ENCODE measurements at places on chromosomes 1 and 21.
A peak's percentile ranks its signal among the peaks of the same experiment; 100 is the strongest.

GRCh38 chr1:162380061-162380846, 1.3 kb upstream of the C1orf226 start:
- no peak for DNase-seq

DNA sequence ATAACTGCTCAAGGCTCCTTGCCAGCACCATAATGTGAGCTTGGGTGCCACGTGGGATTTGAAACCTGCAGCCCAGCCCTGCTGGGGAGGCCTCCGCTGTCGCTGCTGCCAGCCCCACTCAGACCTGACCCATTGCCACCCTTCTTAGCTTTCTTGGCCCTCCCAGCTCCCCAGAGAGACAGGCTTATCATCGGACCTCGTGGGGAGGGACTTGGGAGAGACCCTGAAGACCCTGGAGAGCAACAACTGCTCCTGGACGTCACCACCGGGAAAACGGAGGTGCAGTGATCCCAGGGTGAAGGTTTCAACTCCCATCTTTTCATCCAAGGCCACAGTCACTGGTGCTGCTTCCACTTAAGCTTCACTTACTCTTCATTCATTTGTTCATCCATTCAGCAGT, 596.1 kb downstream of the PTPRU start:
- no peak for DNase-seq

- no peak for DNase-seq
Observed at GRCh38 chr1:55988963-55989452, 590.4 kb downstream of the PLPP3 start.

GRCh38 chr1:74005533-74005932, 192.4 kb downstream of the LRRIQ3 start:
- no peak for DNase-seq

DNA sequence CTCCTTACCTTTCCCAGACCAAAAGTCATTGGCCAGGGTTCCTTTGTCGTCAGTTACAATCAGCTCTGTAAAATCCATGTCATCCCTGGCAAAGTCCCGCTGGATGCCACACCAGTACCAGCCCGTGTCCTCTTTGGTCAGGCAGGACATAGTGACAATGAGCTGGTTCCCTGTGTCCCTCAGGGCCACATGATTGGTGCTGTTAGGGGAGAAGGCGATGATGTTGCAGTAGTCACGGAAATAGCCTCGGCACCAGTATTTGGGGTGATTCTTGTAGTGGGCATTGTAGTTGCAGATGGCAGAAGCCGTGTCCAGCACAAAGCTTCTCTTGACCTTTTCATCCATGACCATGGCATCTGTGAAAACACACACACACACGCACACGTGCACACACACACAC, 14.8 kb downstream of the ADORA3 start:
- DNase-seq = no peak

GRCh38 chr1:192147221-192147620, 11.0 kb upstream of the RGS18 start:
- no peak for DNase-seq

DNA sequence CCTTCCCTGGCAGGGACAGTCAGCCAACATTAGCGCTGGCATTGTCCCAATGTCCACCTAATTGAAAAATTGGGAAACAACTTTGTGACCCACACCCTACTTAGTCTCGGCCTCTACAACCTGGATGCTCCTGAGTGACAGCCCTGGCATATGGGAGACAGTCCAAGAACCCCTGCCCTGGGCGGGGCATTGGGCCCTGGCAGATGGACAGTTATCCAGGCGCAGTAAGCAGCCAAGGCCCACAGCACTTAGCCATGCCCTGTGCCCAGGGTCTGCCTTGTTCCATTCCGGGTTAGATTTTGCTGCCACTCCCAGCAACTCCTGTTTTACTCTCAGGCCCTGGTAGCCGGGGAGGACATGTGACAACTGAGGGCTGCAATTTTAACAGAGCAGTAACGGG, 50.3 kb downstream of the NFASC start:
- DNase-seq = no peak

GRCh38 chr1:240586006-240586405, 25.9 kb downstream of the GREM2 start:
- no peak for DNase-seq

DNA sequence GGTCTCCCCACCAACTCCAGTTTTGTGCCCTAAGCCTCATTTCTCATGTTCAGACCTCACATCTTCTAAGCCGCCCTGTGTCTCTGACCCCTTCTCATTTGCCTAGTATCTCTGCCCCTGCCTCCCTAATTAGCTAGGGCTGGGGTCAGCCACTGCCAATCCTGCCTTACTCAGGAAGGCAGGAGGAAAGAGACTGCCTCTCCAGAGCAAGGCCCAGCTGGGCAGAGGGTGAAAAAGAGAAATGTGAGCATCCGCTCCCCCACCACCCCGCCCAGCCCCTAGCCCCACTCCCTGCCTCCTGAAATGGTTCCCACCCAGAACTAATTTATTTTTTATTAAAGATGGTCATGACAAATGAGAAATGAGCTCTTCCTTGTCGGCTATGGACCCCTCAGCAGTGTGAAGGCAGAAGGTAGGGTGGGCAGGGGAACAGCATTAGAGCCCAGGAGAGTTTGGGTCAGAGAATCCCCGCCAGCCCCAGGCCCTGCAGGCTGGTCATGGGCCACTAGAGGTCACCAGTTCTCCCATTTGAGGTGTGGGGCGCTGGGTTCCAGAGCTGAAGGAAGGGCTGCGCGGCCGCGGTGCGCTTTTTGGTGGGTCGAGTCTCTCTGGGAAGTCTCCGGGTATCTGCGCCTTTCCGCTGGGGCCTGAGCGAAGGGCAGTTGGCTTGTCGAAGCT, 11.5 kb downstream of the ADAMTSL4 start:
- DNase-seq = no peak

DNA sequence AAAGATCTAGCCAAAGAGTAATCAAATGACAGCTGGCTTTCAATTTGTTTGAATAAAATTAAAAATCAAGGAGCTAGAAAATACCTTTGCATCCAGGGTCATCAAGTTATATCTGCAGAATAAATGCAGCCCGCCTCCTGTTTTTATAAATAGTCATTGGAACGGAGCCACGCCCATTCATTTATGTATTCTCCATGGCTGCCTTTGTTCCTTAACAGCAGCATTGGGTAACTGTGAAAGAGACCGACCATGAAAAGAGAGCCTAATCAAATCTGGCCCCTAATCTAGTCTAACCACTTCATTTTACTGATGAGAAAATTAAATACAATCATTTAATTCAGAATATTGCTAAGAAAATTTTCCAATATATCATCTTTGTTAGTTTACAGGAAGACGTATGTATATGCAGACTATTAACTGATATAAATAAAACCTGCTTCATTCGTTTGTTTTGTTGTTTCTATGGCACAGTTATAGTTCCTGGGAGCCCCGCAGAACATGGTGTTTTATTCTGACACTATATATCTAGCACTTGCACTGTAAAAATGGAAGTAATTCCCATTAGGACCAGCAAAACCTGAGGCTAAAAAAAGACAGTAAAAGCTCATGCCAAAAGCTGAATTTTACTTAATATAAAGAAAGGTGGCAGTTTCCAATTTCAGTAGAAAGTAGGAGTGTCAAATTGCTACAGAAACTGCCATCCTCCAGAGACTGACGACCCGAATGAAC, 111.8 kb upstream of the PALMD start:
- no peak for DNase-seq

DNA sequence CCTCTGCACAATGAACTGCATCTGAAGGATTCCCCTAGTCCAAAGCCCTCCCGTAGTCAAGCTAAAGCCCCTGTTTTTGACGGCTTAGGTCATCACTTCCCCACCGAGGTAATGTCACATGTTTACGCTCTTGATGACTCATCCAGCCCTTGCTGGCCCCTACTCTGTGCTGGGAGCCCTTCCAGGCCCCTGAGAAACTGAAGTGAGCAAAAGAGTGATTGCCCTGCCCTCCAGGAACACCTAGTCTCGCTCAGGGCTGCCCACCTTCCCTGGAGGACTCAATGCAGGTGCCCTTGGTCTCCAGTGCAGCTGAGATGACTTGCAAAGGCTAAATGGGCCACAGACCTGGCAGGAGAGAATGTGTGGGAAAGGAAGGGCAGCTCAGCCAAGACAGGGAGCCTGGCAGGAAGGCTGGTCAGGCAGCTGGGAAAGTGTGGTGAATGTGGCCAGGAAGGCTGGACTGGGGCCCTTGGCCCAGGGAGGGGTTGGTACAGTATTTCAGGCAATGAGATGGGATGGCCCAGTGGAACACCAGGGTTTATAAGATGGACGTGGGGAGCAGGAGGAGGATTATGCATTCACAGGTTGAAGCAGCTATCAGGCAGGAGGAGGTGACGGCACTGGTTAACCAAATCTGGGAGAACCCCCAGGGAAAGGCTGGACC, 345.6 kb downstream of the NPHP4 start:
- no peak for DNase-seq

DNA sequence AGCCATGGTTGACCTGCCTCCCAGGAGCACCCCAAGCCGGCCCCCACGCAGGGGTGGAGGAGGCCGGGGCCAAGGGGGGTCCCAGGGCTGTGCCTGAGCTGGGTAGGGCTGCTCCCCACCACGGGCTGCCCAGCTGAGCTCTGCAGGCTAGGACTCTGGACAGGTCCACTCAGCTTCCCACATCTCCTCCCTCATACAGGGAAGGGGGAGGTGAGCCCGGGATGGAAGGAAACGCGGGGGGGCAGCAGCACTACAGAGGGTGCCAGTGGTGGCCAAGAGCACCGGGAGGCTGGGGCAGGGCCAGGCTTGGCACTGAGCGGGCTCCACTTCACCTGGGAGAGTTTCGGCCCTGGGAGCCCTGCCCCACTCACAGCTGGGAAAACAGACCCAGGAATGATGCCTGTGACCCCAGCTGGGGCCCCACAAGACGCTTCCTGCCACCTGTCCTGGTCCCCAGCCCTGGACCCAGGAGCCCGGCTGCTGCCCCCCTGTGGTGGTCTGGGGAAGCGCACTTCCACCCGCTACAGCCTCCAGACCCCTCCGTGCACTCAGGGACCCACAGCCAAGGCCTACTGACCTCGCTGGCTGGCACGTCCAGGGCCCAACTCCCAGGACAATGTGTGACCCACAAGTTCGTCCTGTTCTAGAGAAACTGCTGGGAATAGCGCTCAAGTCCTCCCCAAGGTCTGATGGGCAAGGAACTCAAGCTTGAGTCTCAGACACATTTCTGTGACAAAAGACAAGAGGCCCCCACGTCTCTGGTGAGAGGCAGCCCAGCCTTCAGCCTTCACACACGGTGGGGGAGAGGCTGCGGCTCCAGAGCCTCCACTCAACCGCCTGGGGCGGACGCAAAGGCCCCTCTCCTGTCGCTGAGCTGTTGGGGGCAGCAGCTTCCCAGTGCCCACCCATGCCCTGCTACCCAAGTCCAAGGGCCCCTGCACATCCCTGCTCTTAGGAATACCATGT, 3.0 kb downstream of the AURKAIP1 start:
- peak; percentile 74 for DNase-seq

- DNase-seq = no peak
Observed at GRCh38 chr1:240582953-240583352, 29.0 kb downstream of the GREM2 start.

DNA sequence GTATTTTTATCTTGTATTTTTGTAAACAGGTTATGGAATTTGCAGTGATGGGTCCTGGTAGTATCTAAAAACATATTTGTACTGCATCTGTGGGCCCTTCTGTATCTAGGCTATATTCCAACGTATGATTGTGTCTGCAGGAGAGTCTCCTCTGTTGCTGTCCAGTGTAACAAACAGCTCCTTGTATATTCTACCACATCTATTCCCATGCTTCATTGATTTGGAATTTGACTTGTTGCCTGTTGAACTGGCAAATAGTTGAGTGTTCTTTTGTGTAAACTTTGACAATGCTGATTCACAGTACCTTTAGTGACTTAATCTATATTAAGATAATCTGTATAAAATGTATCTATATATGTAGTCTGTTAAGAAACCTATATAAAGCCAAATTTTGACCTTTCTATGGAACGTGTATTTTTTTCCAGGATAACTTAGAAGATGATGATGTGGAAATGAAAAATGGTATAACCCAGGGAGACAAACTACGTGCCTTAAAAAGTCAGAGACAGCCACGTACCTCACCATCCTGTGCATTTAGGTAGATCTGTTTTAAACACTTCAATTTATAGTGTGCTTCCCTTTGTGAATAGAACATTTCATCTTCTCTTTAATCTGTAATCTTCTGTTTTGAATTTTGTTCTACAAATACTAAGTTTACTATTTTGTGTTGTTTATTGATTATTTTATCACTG, 43.4 kb upstream of the GPR88 start:
- no peak for DNase-seq

GRCh38 chr1:119866451-119866850, 29.9 kb downstream of the ADAM30 start:
- no peak for DNase-seq

DNA sequence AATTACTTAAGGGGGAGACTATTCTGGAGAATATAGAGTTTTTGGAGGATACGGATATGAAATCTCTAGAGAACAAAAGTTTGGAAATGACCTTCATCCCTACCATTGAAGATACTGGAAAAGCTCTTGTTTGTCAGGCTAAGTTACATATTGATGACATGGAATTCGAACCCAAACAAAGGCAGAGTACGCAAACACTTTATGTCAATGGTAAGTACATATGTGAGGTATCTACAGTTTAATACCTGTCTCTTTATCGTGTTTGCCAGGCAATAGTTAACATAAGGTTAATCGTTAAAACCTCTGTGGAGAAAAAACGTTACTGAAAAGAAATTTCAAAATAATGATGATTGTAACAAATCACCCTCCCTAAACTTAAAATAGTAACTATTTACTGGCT, 11.8 kb downstream of the VCAM1 start:
- DNase-seq = no peak

GRCh38 chr1:206911064-206911663, 10.6 kb downstream of the FCMR start:
- DNase-seq = no peak

- no peak for DNase-seq
Observed at GRCh38 chr1:227422581-227422980, 104.3 kb upstream of the CDC42BPA start.

- DNase-seq = no peak
Observed at GRCh38 chr1:178713259-178713658, 11.8 kb upstream of the RALGPS2 start.

DNA sequence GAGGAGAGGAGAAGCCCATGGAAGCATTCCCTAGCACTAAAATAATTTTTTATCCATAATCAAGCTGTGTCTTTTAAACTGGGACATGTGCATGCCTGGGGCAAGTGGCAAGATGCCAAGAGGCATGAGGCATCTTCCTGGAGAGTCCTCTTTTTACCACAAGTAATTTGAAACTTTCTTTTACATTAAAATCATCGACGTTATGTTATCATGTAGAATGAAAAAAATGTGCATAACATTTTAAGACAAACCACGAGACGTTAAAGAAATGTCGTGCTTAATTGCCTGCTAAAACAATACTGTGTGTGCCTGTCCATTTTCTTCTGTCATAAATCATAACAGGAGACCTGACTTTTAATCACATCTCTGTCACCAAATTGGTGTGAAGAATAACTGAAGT, 1.5 kb downstream of the STYXL2 start:
- DNase-seq = no peak

Measured in omental fat pad (tissue), 4 donors.